ENCODE measurements at places on chromosomes 4 and X.

GRCh38 chr4:24799544-24800324 lies 4.4 kb downstream of the SOD3 start:
- no peak for DNase-seq

GRCh38 chr4:110770353-110770752 lies 147.5 kb upstream of the PITX2 start:
- DNase-seq, result no peak

GRCh38 chrX:66013194-66013816 lies 26.6 kb downstream of the VSIG4 start:
- no peak for DNase-seq

DNA sequence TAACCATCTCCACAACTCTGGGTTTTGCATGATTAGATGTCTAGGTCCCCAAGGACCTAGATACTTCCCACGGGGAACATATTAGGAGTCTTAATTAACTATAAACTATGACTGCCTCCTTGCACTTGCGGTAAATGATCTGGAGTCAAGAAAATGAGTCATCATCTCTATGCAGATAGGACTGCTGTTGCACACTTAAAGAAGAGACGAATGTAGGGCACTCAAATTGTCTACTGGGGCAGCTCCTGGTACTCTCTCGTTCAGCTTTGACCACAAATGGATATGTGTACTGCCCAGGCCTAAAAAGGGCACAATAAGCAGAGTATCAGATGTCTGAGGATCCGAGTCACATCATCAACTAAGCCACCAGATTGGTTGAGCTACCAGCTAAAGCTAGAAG lies 1783.4 kb upstream of the AGA start:
- DNase-seq, result no peak

DNA sequence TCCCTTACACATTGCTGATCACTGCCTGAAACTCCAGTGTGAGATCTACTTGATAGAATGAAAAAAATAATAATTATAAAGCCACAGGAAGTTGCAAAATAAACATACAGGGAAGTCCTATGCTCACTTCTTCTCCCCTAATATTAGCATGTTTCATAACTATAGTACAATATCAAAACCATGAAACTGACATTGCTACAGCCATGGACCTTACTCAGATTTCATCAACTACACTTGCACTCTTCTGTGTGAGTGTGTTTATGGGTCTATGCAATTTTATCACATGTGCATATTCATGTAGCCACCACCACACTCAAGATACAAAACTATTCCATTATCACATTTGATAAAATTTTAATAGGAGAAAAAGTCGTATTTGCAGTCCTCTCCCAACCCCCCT lies 57.3 kb downstream of the SPINK2 start:
- DNase-seq, result no peak

DNA sequence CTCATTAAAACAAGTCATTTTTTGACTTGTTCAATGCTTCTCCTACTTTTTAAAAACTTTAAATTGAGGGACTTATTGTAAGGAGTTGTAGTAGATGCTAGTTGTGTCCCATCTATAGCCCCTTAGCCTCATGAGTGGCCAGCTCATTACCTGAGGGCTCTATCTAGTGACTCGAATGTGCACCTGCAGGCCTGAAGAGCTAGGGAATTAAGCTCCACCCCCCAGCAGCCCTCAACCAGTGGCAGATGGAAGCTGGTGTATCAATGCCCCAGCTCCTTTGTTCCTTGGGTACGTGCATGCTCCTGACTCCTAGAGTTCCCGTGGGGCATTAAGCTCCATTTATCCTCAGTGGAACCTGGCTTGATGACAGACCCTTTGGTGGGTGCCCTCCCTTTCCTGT lies 146.7 kb upstream of the FAM9B start:
- no peak for DNase-seq

DNA sequence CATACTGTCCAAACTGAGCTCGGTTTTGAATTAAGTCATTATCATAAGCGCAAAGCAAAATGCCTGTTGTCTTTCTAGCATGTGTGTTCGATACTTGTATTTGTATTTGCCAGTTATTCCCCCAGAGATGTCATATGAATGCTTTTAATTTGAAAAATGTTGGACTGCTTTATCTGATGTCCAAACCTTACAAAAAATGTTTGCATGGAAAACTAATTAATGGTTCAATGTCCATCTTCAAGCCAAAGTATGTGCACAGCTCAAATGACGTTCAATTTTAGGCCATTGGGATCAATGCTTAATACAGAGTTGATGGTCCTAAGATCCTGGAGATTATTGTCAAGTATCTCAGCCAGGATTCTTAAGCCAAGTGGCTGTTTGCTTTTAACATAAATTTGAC lies 17.2 kb upstream of the HPGDS start:
- DNase-seq, result no peak

- no peak for DNase-seq
Observed at GRCh38 chrX:78964598-78964997, 19.4 kb downstream of the P2RY10 start.

GRCh38 chr4:121138039-121138825 lies 25.9 kb downstream of the TNIP3 start:
- no peak for DNase-seq

DNA sequence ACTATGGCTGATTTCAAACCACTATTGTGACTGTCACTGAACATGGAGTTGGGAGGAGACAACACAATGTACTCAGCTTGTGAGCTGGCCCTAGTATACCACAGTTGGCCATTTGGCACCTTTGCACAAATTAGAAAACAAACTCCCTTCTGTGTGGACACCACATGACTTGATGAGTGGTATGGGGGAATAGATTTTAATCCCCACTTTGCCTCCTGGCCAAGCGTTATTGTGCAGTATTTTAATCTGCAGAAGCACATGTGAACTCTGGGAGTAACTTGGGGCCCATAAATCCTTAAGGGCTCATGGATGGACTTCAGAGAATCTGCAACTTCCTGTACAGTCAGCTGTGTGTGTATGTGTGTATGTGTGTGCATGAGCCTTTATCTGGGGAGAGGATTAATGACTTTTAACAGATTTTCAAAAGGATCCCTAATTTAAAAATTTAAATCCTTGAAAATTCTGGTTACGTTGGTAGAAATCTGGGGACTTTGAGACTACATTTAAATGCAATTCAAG lies 105.0 kb upstream of the PAQR3 start:
- DNase-seq, result no peak

DNA sequence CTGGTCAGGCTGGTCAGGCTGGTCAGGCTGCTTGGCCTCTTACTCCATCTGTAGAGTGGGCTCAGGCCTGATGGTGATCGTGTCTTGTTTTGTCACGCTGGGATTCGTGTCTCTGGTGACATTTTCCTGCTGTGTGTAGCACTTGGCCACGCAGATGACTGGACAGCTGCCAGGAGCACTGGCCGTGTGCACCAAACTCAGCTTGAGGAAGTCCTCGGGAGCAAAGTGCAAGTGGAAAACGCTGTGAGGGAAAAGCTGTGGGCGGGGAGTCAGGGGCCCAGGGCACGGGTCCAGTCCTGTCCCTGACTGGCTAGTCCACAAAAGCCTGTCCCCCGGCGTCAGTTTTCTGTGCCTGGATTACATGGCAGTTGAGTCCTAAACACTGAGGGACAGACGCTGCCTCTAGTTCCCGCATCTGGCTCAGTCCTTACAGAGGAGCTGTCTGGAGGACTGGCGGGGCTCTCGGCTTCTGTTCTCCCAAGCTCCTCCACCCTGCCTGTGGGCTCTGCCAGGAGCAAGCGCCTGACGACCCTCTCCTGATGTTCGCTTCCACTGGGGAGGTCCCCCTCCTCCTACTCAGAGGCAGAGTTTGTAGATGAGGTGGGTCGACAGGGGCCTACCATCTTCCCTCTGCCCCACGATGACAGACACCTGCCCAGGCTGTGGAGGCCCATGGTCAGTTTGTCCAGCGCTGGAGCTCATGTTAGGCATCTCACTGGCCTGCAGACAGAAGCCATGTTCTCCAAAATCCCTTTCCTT lies 35.9 kb upstream of the GRPEL1 start:
- no peak for DNase-seq

- DNase-seq, result no peak
Observed at GRCh38 chrX:51837451-51837850, 56.0 kb upstream of the MAGED1 start.

- no peak for DNase-seq
Observed at GRCh38 chrX:9341291-9342201, 123.3 kb upstream of the TBL1X start.

- no peak for DNase-seq
Observed at GRCh38 chr4:3697033-3697432, 69.2 kb upstream of the ADRA2C start.

DNA sequence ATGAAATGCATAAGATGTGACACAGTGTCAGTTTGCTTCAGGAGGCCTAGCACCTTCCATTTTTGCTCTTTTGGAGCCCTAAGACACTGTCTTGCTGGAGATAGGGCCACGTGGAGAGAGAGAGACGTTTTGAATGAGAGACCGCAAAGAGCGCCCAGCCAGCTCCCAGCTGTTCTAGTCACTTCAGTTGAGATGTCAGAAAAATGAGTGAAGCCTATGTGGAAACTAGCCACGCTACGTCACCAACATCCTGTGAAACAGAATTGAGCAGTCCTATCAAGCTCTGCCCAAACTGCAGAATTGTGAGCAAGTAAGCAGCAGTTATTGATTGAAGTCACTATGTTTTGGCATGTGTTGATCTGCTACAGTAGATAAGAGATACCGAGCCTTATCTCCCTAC lies 13.1 kb downstream of the GPR82 start:
- no peak for DNase-seq

GRCh38 chr4:39504538-39504937 lies 22.7 kb downstream of the UGDH start:
- no peak for DNase-seq

GRCh38 chr4:153571006-153571545 lies 104.9 kb downstream of the TMEM131L start:
- DNase-seq, result no peak

- DNase-seq, result no peak
Observed at GRCh38 chrX:110759785-110760184, 35.8 kb downstream of the CHRDL1 start.

DNA sequence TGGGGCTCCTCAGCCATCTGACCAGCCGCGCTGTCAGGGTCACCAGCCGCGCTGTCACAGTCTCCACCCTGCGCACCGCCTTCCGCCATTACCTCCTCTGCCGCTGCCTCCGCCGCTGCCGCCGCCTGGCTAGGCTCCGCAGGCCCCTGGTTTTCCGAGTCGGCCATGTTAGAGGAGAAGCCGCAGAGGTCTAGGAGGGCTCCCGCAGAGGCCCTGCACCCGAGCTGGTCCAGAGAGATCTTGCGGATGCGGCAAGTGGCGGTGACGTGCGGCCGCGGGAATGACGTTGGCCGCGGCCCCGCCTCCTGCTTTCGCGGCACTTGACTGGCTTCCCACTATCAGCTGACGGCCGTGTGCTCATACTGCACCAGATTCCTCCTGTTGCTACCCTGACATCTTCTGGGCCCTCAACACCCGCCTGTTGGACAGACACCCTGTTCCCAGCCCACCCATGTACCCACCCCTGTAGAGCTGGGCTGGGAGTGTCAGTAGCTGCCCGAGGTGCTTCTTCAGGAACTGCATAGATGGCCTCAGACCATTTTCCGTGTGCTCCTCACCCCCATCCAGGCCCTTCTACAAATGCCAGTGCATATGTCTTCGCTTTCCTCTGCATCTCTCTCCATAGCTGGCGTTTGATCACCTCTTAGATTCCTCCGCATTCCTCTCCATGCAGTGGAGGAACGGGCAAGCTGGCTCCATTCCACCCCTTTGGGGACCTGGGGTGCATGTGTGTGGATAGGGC lies at the start of gene NAP1L5:
TSS of gene NAP1L5 (minus strand) at position 242 of the 742 bp plus-strand sequence. CDS start at position 167, 75 bp downstream.
- no peak for DNase-seq

GRCh38 chr4:10530137-10530786 lies 73.0 kb upstream of the ZNF518B start:
- DNase-seq, result no peak

GRCh38 chr4:56804551-56804950 lies 16.9 kb downstream of the SPINK2 start:
- DNase-seq, result no peak

- DNase-seq, result no peak
Observed at GRCh38 chr4:182447767-182448280, 204.6 kb downstream of the TENM3 start.

- no peak for DNase-seq
Observed at GRCh38 chr4:186298031-186298647, 32.1 kb downstream of the F11 start.

DNA sequence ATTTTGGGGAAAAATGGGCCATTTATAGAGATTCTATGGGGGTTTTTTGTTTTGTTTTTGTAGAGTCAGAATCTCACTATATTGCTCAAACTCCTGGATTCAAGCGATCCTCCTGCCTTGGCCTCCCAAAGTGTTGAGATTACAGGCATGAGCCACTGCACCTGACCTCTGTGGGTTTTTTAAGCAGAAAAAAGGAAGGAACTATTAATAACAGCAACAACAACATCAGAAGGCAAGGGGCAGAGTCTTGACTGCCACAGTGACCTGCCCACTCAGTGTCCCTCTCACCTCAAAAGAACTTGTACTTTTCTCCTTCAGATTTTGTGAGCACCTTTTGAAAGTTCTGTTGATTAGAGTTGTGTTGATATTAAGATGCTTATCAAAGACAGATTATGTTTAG lies 48.1 kb downstream of the FNIP2 start:
- no peak for DNase-seq

GRCh38 chrX:23978491-23978890 lies 48.5 kb downstream of the KLHL15 start:
- DNase-seq, result no peak

DNA sequence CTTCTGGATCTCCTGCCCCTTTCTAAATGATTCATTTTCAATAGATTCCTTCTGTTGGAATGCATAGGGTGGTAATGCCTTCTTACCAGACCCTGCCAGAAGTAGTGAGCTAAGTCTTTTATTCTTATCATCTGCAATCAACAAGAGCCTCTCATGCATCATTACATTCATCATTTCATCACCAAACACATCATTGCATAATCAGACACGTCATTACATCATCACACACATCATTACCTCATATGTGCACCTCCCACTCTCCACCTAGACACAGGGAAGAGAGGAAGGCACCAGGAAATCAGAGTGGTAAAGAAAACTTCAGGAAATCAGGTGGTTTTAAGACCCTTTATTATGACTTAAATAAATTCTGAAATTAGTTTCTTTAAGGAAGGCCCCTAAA lies 45.0 kb downstream of the VCX2 start:
- DNase-seq, result no peak

DNA sequence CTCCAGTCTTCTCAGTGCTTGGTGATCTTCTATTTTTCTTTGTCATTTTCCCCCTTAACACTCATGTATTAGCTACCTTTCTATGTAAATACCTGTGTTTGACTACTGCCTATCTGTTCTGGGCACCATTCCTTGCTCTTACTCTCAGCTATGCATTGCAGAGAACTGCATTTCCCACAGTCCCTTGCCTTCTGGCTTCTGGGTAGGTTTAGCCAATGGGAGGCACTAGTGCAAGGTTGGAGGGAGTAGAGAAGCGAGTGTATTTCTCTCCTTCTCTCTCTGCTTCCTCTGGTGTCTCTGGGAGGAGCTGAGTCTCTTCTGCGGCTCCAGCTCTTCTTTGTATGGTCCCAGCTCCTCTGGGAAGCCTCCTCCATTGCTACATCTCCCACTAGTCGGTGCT lies 50.5 kb downstream of the CWH43 start:
- DNase-seq, result no peak

- DNase-seq, result no peak
Observed at GRCh38 chr4:177671845-177672244, 229.6 kb upstream of the AGA start.

- no peak for DNase-seq
Observed at GRCh38 chrX:150324919-150325318, 38.2 kb upstream of the MAMLD1 start.

Data from SW 1271 (cell line).